ENCODE measurements at places on chromosomes 4 and X.

DNA sequence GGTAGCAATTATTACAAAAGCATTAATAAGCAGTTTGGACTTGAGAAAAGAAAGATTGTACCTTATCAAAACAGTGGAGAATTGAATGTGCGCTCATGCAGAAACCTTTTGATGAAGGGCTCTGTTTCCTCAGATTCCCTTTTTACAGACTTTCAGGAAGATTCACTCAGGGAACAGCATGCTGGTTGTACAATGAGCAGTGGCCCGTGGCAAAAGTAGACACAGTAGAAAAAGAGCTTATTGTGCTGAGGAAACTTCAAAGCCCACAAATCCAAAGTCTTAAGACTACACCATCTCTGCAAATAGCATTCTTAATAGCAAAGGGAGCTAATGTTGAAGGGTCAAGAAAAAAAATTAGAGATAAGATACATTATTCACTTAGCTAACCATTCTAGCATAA is 858.9 kb downstream of the PDHA2 start:
- no peak for DNase-seq

DNA sequence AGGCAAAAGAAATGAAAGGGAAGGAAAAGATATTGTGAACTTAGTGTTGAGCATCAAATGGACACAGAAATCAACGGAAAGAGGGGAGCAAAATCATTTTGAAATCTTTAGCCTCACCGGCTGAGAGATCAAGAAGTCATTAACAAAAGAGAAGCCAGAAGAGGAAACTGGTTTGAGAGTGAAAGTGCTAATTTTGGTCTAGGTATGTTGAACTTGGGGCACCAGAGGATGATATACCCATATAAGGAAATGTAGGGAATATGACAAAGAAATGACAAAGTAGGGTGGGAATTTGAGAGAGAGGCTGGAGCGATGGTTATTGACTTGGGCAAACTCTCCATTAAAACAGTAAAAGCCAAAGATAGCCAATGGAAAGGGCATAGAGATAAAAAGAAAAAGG is 183.4 kb upstream of the ATOH1 start:
- no peak for DNase-seq

- no peak for DNase-seq
Observed at GRCh38 chr4:170872794-170873193, 783.0 kb upstream of the AADAT start.

DNA sequence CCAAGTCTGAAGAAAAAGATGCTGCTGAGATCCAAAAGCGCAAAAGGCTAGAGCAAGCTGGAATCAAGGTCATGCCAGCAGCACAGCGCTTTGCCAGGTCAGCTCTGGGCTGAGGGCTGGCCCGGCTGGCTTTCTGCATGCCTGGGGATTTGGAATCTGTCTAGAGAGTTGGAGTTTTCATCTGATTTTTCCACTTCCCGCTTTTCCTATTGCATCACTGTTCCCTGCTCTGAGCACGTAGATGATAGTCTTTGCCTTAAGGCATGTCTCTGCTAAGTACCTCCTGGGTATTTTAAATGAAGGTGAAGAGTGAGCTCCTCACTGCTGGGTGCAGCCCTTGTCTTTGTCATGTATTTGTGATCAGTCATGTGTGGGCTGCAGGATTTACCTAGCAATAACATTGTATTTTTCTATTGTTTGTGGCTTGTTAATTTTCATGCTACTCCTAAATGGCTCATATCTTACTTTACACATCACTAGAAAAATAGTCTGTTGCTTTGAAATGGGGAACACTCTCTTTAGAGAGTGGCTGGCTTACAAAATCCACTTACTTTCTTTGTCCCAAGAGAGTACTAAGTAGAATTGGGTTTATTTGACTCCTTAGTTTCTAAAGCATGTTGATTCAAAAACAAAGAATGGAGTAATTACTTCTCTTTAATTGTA is 82.8 kb downstream of the LIMCH1 start:
- no peak for DNase-seq

- DNase-seq: no peak
Observed at GRCh38 chrX:123881330-123881729, 21.5 kb downstream of the XIAP start.

DNA sequence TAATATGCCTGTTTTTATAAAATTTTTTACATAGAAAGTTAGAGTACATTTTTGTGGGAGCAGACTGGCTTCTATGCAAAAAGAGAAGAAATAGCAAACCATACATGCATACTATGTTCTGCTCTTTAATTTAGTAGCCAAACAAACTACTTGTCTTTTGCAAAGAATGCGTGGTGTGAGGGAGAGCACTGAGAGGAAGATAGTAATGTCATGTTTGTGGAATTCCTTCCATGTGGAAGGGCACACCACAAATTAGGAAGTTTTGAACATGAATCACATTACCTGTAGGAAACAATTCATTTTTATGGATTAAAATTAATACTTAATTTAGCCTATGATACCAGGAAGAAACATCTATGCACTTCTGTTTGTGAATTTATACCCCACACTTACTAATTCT is 1529.1 kb upstream of the ADGRL3 start:
- no peak for DNase-seq

DNA sequence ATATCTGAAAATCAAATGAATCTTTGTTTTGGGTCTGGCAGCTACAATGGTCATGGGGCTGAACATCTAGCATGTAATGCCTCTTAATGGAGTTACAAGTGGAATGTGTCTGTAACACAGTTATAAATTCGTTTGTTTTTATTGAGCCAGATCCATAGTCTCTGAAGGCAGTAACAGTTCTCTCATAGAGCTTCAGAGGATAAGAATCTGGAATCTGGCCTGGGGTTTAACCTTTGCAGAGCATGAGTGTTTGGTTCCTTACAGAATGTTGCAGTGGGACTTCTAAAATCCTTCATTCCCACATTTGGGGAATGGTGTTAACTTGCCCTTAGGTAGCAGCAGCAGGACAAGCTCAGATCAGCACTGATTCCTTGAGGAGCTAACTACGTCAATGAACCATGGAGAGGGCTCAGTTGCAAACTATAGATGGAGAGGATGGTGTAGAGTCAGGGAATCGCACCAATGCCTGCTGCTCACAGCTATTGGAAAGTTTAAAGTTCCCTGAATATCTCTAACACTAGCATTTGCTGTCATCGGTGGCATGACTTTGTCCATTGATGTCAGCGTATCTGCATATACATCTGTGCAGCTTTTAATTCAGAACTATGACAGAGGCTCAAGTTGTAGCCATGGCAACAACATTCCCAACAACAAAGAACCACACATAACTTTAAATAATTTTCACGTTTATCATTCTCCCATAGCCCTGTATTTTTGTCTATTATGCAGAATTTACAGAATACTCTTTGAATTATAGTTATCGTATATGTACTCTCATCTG is 72.2 kb downstream of the RASGEF1B start:
- no peak for DNase-seq
